ENCODE measurements at places on chromosomes 7 and 10.

GRCh38 chr10:108852211-108852610 is 1071.1 kb downstream of the XPNPEP1 start:
- DNase-seq, result no peak

GRCh38 chr7:137304624-137305235 is 38.8 kb downstream of the PTN start:
- no peak for DNase-seq

- DNase-seq, result no peak
Measured at GRCh38 chr10:111384556-111384955, 307.7 kb downstream of the ADRA2A start.

- no peak for DNase-seq
Measured at GRCh38 chr7:106625678-106626301, 35.2 kb downstream of the CCDC71L start.

- DNase-seq, result no peak
Measured at GRCh38 chr10:76302961-76303630, 871.7 kb downstream of the LRMDA start.

DNA sequence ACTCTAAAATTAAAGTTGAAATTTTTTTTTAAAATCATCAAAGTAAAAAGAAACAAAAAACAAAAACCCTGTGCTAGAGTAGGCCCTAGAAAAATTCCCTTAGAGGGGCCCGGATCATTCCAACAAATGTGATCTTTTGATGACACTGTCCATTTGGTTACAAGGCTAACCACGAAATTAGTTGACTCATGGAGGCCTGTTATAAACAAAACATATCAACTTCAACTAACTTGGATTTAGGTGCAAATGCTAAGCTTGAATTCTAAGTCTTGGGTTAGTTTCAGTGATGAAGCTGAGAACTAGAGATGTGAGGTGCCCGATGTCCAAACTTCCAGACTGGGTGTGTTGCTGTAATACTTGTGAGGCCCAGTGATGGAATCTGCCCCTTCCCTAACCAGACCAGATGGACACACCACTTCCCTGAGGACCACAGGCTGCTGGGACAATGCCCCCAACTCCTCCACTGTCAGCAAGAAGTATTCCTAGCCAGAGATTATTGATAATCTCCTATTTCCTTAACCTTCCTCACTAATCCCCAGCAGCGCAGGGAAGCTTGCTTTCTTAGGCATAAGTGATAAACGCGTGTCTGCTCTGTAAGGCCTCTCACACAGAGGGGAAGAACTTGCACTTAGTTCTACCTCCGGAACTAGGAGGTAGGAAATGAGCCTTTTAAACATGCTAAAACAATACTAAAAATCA is 108.7 kb downstream of the RAPGEF5 start:
- DNase-seq, result no peak

DNA sequence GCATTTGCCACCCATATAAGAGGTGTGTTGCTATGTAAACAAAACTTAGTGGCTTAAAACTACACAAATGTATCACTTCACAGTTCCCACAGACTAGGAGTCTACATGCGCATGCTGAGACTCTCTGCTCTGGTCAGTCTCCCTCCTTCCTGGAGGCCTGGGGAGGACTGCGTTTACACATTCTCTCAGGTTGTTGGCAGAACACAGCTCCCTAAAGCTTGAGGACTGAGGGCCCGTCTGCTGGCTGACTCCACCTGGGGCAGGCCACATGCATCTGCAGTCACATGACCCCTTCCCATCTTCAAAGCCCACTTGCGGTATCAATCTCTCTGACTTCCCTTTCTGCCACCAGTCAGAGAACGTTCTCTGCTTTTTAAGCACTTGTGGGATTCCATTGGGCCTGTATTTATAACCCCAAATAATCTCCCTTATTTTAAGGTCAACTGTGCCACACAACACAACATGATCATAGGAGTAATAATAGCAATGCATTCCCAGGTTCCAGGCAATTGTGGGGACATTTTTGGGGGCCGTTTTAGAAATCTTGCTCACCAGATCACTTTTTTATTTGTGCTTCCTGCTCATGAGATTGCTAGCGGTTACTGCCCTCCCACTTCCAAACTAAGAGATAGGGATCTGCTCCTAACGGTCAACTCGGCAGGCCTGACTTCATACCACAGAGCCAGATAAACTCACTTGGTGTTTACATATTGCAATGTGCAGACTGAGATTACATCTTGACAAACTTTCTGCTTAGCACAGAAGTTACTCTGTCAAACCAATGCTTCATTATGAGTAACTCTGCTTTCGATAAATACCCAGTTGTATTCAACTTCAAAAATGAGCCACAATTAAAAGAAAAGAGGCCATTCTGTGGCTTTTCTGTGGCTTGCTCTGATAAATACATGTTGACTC is 96.3 kb downstream of the ALOX5 start:
- peak; percentile 13 for DNase-seq

DNA sequence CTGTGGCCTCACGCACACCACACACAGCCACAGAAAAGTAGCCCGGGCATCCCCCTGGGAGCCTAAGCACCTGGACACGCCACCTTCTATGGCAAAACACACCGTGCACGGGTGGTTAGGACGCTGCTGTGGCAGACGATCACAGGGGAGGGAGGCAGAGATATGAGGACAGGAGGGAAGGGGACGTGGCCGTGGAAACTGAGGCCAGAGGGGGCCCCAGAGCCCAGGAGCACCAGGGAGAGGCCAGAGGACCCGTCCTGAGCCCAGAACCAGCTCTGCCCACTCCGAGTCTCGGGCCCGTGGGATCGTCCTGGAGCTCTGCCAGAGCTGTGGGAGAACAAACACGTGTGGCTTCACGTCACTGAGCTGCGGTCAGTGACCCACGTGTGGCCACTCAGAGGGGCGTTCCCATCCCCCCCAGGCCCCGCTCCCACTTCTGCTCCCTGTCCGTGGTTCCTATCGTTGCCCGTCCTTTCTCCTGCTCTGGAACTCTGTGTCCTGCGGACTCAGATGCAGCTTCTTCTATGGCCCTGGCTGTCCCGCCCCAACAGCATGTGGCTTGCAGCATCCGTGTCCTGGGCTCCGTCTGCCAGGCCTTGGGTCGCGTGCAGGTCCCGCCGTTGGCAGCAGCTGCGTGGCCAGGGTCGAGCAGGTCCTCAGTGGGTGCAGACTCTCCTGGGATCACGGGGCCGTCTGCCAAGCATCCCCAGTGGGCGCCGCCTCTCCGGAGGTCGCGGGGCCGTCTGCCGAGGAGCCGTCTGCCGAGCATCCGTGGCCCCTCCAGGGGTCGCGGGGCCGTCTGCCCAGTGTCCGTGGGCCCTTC is 31.0 kb downstream of the GET4 start:
- no peak for DNase-seq

- no peak for DNase-seq
Measured at GRCh38 chr7:97313900-97314299, 196.4 kb downstream of the SDHAF3 start.

DNA sequence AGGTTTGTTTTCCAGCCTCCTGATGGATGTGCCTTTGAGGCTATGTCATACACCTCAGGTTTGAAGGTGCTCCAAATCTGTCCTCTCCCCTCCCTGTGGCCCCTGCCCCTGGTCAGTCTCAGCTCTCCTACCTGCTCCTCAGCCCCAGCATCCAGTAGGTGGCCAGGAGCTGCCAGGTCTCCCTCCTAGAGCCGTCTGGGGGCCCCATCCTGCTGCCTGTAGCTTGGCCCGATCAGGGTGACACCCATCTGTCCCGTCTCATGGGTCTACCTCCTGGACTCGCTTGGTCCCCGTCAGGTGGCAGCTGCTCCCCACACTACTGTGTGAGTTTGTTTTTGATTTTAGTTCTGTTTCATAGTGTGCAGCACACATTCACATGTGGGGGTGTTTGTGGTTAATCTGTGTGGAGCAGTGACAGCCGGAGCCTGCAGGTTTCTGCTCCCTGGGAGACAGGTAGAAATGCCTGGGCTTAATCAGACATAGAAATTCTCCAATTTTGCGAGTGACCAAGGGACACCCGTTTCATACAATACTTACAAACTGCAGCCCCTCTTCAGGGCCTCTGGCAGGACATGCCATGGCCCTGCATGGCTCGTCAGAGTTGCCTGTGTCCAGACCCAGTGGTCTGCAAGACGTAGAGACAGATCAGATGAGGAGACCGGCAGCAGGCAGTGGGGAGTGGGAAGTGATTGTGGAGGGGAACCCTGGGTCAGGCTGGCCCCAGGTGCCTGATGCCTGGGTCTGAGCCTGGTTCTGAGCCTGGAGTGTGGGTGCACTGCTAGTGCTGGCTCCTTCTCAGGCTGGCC is 17.1 kb downstream of the ADCY1 start:
- DNase-seq, result no peak

GRCh38 chr7:37920305-37920848 is at the start of gene EPDR1:
Gene EPDR1, plus strand, starts transcription at chr7:37920640. Its CDS starts 300 bp downstream, at chr7:37920940.
- DNase-seq, result no peak

DNA sequence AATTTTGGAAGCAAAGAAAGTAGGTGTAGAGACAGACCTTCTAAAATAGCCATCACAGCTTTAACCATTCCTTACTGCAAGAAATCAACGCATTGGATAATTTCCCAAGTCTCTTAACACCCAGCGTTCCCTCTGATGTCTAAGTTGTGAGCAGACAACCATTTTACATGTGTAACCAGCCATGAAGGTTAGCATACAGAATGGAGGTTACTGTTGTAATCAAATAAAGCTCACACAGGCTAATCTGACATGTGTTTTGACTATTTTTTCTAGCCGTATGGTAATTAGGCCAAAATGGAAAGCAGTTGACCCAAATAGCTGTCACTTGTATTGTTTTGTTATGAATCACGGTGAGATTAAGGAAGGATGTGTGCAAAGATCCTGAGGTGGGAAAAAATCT is 336.4 kb downstream of the RNLS start:
- DNase-seq, result no peak

DNA sequence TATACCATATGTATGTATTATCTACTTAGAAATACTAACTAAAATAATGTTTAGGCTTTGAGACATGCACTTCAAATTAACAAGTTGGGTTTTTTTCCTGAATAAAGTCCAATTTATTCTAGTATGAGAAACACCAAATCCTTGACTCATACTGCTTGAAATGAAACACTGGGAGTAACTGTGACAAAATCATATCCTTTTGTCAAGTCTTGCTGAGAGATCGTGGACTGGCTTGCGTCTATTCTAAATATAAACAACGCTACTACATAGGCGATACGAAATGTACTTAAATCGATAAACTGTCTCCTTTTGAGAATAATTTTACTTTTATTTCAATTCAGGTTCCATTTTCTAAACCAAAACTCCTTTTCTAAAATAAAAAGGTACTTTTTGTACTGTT is 16.3 kb downstream of the SMURF1 start:
- DNase-seq, result no peak

GRCh38 chr10:22997096-22997495 is 69.2 kb downstream of the ARMC3 start:
- no peak for DNase-seq

DNA sequence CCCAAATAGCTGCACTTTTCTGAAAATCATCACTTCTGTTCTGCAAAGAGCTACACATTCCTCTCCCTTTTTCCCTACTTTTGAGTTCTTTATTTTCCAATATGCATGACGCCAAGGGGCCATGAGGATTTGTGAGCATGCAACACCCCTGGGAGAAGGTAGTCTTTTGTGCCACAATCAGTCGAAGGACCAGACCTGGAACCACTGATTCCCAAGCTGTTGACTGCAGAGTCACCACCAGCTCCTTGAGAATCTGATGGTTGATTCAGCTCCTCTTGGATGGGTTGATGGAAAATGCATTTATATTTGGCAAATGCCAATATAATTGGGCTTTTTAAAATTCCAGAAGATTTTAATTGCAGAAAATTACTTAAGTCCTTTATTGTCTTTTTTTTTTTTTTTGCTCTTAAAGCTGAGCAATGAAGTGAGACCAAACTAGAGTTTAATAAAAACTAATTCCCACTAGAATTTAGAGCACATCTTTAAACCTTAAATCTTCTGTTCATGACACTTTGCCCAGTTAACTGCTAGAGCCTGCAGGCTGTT is 554.1 kb downstream of the TNS3 start:
- no peak for DNase-seq

DNA sequence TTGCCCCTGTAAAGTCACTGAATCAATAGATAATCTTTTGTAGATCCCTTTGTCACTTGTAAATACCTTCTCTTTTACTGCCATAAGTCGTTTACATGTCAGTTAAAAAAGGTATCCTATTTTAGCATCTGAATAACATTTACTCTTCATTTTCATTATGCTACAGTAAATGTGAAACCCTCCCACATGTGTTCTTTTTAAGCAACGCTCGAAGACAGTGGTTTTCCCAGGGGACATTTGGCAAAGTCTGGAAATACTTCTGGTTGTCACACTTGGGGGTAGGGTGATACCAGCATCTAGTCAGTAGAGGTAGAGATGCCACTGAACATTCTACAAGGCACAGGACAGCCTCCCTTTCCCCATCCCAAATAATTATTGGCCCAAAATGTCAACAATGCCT is 23.7 kb downstream of the ATAD1 start:
- no peak for DNase-seq

DNA sequence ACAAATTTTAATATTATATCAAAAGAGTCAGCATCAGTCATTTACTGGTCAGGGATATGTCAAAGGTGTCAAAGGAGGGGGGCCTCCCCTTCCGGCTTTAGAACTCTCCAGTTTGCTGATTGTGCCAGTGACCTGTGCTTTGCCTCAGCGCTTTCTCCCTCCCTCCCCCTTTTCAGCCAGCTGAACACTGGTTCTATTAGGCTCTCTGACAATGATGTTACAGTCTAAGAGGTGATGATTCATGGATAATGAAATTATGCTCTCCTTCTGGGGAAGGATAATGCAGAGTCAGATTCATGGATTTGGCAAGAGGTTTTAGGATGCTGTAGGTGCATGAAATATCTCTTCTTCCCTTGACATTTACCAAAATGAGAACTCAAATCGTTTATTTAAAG is 6.1 kb downstream of the LRRTM3 start:
- DNase-seq, result no peak

DNA sequence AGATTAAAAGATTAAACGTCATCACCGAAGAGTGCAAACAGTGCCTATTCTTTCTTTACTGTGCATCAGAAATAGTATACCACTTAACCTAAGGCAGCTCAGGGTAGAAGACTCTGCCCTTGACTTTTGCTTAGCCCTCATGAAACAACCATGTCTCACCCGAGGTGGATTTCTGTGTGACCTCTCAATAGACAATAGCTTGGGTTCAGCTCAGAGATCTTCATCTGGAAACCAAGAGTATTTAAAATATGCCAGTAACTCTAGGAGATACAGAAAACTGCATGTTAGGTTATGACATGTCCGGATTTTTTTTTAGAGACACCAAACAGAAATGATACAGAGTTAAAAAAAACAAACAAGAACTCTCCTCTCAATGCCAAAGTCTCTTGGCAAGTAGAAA is 75.8 kb downstream of the JAZF1 start:
- no peak for DNase-seq

DNA sequence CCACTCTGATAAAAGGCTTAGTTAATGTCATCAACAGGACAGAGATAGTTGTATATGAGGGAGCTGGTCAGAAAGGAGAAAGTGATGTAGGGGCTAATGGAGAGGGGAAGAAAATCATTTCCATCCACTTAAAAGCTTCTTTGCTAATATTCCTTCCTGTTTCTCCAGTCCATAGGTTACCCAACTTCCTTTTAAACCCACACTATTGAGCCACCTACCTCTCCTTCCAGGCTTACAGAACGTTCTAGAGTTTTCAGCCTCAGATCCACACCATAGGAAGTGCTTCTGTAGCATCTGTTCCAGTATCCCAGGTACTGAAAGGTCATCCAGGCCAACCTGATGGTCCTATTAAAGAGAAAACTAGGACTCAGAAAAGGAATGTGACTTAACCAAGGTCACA is 28.2 kb downstream of the STRIP2 start:
- DNase-seq, result no peak

GRCh38 chr10:76086170-76086760 is 654.8 kb downstream of the LRMDA start:
- DNase-seq, result no peak
